ENCODE measurements at places on chromosomes 2 and 18.

GRCh38 chr2:38554973-38555595, 47.6 kb downstream of the HNRNPLL start:
- DNase-seq: no peak

GRCh38 chr18:3230401-3231334, 10.9 kb upstream of the MYOM1 start:
- DNase-seq: no peak

DNA sequence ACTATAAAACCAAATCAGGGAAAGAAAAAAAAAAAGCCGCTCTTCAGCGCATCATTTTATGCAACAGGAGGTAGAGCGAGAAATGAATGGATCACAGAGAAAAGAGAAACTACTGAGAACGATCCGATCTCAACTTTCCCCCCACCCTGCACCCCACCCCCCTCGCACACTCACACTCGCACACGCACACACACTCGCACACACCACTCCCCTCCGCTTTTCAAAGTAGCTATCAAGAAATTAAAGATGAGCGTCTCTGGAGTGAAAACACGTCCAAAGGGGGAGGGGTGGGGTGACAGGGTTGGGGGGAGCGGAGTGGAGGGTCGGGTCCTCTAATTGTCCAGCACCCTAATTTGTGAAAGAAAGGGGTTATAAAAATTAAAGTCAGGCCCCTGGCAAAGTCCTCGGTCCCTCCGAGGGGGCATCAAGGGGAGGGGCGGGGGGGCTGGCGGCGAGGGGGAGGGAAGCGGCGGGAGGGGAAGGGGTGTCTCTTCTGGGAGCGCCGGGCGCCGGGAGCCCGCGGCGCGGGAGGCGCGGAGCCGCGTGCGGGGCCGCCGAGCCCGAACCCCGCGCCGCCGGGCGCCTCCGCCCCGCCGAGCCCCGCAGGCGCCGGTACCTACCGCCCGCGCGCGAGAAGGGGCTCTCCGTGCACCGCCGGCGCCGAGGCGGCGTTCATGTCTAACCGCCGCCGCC, 428 bp downstream of the TCF4 start:
- DNase-seq: no peak

DNA sequence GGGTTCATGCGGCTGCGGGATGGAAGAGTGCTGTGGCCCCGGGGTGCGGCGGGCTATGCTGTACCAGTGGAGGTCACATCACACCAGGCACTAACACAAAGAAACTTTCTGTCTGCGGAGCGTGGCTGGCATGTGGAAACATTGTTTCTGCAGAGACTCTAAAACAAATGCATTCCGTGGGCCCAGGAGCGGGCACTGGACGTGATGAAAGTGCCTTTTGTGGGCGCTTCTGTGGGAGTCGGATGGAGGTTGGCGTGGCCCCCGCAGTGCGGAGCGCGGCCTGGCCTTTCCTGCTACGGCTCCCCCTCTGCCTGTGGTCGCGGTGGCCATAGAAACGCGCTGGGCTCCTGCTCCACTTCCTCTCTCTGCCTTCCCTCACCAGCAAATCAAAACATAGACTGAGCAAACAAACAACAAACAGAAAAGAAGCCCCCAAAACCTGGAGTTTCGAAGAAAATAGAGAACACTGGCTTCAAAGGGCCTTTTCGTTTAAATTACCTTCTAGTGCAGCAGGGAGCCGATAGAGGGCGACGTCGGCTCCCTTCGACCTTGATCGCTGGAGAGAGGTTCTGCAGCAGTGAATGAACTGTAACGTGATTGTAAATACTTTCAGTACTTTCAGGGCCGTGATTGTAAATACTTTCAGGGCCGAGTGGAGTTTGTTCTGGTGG, 51.4 kb downstream of the KIF5C start:
- no peak for DNase-seq

All from non-pigmented ciliary epithelial cell (primary cell).